ENCODE measurements at places on chromosomes 4 and X.

- DNase-seq = peak; percentile 57
Observed at GRCh38 chrX:40096395-40097091, 1.2 kb downstream of the BCOR start.

GRCh38 chrX:81392396-81392795, 190.5 kb downstream of the SH3BGRL start:
- no peak for DNase-seq

GRCh38 chrX:55008571-55009358, 8.6 kb downstream of the APEX2 start:
- no peak for DNase-seq

GRCh38 chr4:151665022-151665784, 95.6 kb downstream of the GATB start:
- DNase-seq = no peak

DNA sequence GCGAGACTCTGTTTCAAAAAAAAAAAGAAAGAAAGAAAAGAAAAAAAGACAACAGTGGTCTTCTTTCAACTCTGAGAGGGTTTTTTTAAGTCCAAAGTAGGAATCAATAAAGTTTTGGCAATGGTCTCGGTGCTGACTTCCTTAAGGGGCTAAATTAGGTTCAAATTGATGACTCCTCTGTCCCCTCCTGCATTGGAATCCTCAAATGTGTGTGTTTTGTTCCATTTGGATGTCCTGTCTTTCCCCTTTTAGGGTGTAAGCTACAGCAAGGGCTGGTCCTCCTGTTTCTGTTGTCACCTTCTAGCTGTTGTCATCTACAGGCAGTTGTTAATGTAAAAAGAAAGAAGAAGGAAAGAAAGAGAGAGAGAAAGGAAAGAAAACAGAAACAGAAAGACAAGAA, 84.3 kb upstream of the PLAC1 start:
- no peak for DNase-seq

DNA sequence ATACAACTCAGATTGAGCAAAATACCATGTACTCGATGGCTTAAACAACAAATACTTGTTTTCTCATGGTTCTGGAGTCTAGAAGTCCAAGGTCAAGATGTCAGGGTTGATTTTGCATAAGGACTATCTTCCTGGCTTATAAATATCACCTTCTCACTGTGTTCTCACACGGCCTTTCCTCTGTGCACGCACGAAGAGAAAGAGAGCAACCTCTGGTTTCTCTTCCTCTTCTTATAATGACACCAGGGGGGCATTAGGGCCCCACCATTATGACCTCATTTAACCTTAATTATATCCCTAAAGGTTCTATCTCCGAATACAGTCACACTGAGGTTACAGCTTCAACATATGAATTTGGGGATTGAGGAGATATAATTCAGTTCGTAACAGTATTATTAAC, 504.0 kb downstream of the MAGEE1 start:
- DNase-seq = no peak

DNA sequence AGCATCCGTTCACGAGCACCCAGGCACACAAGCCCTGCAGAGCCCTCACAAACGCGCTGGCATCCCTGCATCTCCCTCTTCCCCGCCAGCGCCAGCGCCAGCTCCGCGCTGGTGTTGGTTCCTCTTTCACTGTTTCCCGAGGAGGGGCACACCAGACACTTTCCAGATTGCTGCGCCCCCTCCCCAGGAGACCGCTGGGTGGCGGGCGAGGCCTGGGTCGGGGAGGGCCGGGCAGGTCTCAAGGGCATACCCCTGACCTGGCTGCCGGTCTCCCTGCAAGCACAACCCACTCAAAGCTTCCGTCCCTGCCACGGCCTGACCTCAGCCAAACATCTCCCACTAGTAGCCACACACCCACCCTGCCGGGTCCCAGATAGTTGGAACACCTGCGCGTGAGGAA, 2.2 kb upstream of the NKX1-1 start:
- no peak for DNase-seq

DNA sequence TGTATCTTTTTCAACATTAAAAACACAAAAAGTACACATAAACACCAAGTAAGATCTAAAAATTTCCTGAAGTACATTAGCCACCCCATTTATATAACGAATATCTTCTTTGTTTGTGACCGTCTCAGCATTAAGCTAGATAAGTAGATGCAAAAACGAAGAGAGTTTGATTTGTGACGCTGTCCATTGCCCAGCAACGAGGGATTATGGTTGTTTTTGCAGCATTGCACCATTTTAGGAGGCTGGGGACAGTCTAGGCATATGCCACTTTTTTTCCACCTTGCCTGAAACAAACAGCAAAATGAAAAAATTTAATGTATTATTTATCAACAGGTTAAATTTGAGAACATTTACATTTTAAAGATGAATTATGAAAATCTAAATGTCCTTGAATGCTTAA, 12.0 kb upstream of the IGSF1 start:
- no peak for DNase-seq

DNA sequence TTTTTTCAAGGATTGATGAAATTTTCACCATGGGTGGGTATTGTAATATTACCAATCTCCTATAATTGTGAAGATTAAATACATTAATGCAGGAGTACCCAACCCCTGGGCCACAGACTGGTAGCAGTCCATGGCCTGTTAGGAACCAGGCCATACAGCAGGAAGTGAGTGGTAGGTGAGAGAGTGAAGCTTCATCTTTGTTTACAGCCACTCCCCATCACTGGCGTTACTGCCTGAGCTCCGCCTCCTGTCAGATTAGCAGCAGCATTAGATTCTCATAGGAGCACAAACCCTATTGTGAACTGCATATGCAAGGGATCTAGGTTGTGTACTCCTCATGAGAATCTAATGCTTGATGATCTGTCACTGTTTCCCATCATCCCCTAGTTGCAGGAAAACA, 15.1 kb downstream of the RAPGEF2 start:
- DNase-seq = no peak

GRCh38 chr4:121734571-121734970, 30.4 kb downstream of the SMIM43 start:
- no peak for DNase-seq

- DNase-seq = peak; percentile 69
Observed at GRCh38 chr4:67198727-67199126, 346.6 kb downstream of the CENPC start.

- DNase-seq = no peak
Observed at GRCh38 chr4:77113069-77113468, 37.3 kb upstream of the CCNI start.

DNA sequence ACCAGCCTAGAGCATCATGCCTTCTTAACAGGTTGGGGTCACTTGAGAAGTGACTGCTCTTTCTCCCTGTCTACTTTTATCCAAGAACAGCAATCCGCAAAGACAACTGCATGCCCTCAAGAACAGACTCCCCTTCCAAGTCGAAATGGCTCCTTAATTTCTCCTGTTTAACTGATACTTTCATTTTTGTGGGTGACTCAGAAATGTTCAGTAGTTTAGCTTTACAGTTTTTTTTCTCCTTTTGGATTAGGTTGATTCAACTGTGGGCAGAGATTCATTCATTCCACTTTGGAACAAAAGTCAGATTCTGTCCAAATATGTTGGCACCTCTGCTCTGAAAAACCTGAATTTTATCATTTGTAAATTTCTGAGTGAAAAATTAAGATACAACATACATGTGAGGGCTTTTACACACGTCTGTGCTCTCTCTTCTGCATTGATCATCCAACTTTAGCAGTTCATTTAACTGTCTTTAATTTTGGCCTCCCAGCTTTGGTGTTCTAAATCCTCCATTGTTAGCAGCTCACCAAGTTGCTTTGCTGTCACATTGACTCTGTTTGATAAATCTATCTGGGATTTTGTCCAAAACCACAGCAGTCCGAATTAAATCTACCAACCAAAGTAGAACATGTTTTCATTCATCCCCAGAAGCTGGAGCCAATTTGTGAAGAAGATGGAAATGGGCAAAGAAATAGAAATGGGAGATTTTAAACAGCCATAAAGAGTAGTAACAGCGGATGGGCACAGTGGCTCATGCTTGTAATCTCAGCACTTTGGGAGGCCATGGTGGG, 50.0 kb downstream of the HOPX start:
- no peak for DNase-seq

GRCh38 chr4:146072376-146072775, 103.1 kb upstream of the LSM6 start:
- peak; percentile 1 for DNase-seq

GRCh38 chr4:98706200-98706813, 47.9 kb upstream of the TSPAN5 start:
- DNase-seq = no peak

GRCh38 chr4:740656-741282, 35.1 kb downstream of the PCGF3 start:
- DNase-seq = no peak

DNA sequence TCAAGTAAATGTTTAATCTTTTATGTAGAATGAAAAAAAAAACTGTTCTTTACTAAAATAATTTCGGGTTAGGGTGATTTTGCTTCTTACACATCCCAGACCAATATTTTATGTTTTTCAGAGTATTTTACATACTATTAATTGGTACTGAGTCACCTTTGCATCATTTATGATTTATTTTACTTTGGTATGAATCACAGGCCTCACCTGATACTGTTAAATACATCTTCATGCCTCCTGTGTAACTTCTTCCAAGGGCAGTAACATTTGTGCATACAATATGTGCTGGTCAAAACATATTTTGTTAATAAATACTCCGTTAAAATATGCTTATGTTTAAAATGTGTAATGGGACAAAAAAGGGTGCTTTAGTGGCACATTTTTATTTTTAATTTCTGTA, 529.6 kb downstream of the ZNF674 start:
- no peak for DNase-seq

GRCh38 chr4:87390891-87391575, at the start of gene HSD17B11:
Gene HSD17B11, minus strand, starts transcription at chr4:87391188. Its CDS starts 118 bp downstream, at chr4:87391070.
- peak; percentile 93 for DNase-seq

- DNase-seq = no peak
Observed at GRCh38 chr4:14920759-14921320, 81.4 kb upstream of the CPEB2 start.

DNA sequence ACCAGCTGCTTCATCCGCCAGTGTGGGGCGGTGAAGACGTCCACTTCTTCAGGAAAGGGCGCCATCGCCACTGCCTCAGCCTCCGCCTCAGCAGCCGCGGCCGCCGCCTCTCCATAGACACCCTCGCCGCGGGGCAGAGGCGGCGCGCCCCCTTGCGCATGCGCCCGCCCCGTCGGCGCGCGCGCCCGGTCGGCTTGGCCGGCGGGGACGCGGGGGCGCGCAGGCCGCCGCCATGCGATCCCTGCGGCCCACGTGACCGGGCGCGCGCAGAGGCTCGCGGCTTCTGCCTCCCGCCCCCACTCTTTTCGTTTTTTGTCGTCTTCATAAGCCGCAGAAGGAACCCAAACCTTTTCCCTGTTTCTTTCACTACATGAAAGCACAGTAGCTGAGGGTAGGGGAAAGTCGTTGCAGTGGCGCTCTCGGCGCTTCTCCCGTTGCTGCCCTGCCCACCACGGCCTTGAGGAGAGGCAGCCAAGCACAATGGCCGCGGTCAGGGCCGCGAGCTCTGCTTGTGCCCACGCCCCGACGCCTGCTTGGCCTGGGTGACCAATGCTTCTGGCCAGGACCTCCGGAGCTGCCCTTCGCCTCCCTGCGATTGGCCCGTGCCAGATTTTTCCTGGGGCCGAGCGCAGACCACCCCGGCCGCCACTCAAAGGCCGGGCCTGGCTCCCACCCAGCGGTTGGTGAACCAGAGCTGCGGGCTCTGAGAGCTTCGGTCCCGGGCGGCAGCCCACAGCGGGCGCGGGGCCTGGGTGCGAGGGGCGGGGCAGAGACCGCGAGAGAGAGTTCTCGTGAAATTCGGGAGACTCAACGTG, at the start of gene FBXL5:
Gene FBXL5 (minus strand): TSS at position 135 of the 815 bp plus-strand sequence. CDS start 70 bp downstream, at position 65.
- peak; percentile 86 for DNase-seq

- no peak for DNase-seq
Observed at GRCh38 chrX:32545101-32545500, 666.2 kb downstream of the DMD start.

- no peak for DNase-seq
Observed at GRCh38 chrX:9486786-9487387, 22.0 kb downstream of the TBL1X start.

DNA sequence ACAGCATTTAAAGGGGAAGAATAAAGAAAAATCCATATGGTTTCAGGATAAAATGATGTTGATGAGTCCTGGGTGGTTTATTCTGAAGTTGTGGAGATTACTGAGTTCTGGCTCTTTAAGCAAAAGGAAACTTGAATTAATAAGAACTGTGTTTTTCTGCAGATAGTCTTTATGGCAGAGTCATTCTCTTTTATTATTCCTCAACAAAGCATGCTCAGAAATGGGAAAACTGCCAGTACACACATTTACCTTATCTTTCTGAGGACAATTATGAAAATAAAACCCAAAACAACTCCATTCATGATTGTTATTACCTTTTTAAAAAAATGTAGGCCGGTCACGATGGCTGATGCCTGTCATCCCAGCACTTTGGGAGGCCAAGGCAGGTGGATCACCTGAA, 58.5 kb downstream of the ADD1 start:
- DNase-seq = peak; percentile 65

DNA sequence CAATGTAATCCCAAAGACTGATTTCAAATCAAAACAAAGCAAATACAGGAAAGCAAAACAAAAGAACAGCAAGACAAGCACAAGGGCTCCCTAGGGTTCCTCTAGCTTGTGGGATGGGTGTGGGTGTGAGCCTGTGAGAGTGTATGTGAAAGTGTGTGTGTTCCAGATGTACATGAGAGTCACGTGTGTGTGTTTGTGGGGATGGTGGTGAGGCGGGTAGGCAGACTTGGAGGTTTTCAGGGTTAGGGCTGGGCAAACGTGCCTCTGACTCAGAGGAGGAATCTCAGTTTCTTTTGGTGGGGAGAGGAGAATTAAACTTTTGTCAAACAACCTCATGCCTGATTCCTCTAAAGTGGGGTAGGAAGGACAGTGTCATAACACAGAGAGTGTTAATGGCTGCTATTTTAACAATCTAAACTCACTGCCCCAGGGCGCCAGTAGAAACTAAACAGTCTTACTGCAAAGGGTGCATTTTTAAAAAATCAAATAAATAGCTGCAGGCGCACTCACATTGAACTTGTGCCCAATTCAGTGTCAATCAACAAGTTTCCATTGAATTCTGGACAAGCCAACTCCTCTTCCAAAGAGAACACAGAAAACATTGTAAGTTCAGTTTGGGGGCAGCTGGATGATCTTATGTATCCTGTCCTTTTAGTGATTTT, 51.8 kb downstream of the CHRDL1 start:
- no peak for DNase-seq

- peak; percentile 95 for DNase-seq
Observed at GRCh38 chr4:113355550-113356371, 306.3 kb downstream of the ANK2 start.

GRCh38 chr4:80144676-80145470, 52.4 kb upstream of the PRDM8 start:
- no peak for DNase-seq

GRCh38 chr4:61527888-61528287, 327.8 kb downstream of the ADGRL3 start:
- no peak for DNase-seq

DNA sequence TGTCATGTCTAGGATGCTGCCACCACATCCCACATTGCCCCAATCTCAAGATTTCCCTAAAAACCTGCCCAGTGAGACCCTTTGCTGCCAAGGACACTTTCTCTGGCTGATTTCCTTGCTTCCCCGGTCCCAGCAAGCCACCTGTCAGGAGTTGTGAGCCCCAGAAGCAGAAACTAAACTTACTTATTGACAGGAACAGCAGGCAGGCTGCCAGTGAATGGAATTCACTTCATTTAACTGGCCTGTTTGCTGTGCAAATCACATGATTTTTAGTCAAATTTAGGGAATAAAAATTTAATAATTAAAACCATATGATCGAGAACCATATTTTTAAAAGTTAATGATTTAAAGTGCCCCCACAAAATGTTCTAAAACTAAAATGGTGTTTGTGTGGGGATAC, 48.5 kb downstream of the MAMLD1 start:
- no peak for DNase-seq

- no peak for DNase-seq
Observed at GRCh38 chr4:17823871-17824669, 13.3 kb downstream of the NCAPG start.

- no peak for DNase-seq
Observed at GRCh38 chr4:150943818-150944217, 71.3 kb downstream of the LRBA start.
